ENCODE measurements at places on chromosomes 5 and 9. TPM values are rescaled to one million over a fixed set of nuclear protein-coding genes. Genes with fewer than 3 reads are reported as not detected.

DNA sequence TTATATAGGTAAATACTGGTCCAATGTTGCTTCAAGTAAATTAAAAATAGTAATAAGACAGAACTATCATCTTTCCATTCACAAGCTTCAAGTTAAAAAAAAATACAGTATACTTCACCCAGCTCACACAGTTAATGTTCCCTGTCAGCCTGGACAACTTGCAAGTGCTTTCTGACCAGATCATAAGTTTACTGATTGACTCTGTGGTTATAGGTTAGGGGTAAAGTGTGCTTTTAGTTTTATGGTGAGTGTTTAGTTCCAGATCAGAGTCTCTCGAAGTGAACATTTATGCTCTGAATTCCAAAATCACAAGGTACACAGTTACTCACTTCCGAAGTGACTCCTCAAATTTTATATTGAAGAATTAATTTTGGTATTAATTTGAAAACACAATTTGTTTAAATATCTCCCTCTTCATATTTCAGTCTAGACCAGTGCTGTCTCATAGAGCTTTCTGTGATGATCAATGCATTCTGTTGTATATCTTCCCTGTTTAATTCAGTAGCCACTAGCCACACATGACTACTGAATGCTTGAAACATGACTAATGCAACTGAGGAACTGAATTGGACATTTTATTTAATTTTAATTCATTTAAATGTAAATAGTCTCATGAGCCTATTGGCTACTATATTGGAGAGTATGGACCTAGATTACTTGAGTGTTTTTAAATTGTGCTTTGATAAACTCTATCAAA, 90.7 kb downstream of the MEF2C start:
- DNase-seq: no peak

- no peak for DNase-seq
These were observed 24.9 kb downstream of the POU5F2 start for GRCh38 chr5:93716453-93716852.

DNA sequence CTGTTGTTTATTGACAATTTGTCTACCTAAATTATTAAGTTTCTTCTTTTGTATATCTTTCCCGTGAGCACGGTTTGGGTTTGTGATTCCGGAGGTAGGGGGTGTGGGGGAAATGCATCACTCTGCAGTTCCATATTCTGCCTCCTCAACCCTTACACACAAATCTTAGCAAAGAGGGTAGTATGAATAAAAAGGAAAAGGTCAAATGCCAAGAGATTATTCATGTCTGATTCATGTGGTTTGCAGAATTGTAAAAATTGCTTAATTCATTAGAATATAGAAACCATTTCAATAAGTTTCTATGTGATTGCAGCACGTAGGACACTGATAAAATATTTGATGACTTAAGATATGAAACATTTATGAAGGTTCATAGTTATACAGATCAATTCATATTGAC, 601.9 kb downstream of the SEMA5A start:
- no peak for DNase-seq

DNA sequence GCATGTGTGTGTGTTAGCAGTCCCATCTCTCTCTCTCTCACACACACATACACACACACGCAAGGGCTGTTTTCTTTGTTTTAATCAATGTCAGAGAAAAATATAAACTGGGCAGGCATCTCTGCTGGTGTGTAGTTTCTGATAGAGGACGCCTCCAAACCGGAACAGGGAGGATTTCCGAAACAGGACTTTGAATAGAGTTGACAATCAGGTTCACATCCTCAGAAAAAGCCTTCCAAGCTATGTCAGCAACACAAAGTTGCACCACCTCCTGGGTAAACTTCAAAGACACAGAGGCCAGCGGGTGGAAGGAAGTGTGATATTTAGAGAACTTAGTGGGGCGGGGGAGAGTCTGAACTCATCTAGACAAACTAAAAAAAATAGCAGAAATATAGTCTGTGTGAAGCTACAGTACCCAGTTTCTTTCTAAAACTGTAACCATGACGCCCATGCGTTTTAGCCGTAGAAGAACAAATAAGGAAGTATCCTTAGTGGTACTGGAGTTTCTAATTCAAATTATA, 1.2 kb downstream of the ST8SIA4 start:
- peak; percentile 63 for DNase-seq

The SHOC1 gene
- 3.6 TPM for total RNA-seq

GRCh38 chr9:127182901-127183746, 60.7 kb upstream of the ANGPTL2 start:
- DNase-seq: no peak
